Upper lobe of left lung (tissue), 6 donors: ENCODE measurements at places on chromosomes 11 and 22. TPM values are rescaled to one million over a fixed set of nuclear protein-coding genes. Genes with fewer than 3 reads are reported as not detected.
A peak's percentile ranks its signal among the peaks of the same experiment; 100 is the strongest.

DNA sequence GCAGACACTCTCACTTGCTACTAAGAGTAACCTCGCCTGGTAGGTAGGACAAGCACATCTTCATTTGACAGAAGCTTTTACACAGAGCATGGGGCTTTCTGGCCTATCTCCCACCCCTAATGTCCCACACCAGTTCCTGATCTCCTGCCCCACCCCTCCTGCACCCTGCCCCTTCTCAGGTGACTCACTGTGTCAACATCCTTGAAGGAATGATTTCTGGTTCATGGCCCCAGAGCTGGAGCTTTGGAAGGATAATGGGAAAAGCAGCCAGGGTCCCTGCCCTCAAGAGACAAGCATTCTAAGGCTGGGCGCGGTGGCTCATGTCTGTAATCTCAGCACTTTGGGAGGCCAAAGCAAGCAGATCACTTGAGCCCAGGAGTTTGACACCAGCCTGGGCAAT lies 47.2 kb downstream of the LRFN4 start:
- H3K27me3 ChIP-seq: no peaks in the 10 kb centered on the region
- H3K27ac ChIP-seq: no peak overlapping the region
- no peak for DNase-seq
- no peak overlapping the region for H3K4me3 ChIP-seq

Gene ACR
- 1.1 TPM for total RNA-seq

Gene ARVCF
- total RNA-seq: 18.5 TPM

- H3K27ac ChIP-seq: no peak overlapping the region
- H3K36me3 ChIP-seq: no peaks in the 10 kb centered on the region
- H3K4me1 ChIP-seq: peaks cover 14% of the 10 kb centered on the region
- no peak for DNase-seq
- H3K4me3 ChIP-seq: no peak overlapping the region
- H3K27me3 ChIP-seq: no peaks in the 10 kb centered on the region
Observed at GRCh38 chr22:44758344-44758973, 6.1 kb downstream of the ARHGAP8 start.

- H3K36me3 ChIP-seq: no peaks in the 10 kb centered on the region
- H3K27ac ChIP-seq: no peak overlapping the region
- no peak overlapping the region for H3K4me3 ChIP-seq
Observed at GRCh38 chr22:39353346-39353745, 3.6 kb downstream of the SYNGR1 start.

GRCh38 chr22:23696326-23696851 lies 5.6 kb downstream of the RGL4 start:
- peak overlapping the region; percentile 67 for H3K27ac ChIP-seq
- H3K4me3 ChIP-seq: no peak overlapping the region
- peak; percentile 72 for DNase-seq
- H3K27me3 ChIP-seq: no peaks in the 10 kb centered on the region

DNA sequence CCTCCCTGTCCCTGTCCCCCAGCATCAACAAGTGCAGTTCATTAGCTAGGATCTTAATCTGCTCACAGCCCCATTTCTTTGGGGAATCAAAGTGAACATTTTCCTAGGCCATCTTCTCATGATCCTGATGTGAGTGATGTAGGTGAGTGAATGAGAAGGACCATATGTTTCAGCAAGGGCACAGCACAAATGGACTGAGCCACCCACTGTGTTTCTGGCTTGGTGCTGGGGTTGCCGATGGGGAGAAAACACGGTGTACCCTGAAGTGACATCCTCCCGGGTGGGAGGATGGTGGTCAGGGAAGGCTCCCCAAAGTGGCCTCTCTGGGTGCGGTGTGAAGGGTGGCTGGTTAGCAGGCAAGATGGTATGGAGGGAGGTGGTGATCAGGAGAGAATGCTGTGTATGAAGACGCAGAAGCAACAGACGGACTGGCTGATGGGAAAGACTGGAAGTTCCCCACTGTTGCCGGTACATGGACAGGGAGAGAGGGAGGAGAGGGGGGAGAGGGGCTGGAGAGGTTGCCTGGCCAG lies 72.2 kb downstream of the JAM3 start:
- no peak overlapping the region for H3K4me3 ChIP-seq
- DNase-seq: no peak
- no peaks in the 10 kb centered on the region for H3K27me3 ChIP-seq
- no peak overlapping the region for H3K27ac ChIP-seq

GRCh38 chr11:58941838-58942237 lies 2.5 kb downstream of the GLYATL1 start:
- no peaks in the 10 kb centered on the region for H3K27me3 ChIP-seq
- no peak for DNase-seq
- no peaks in the 10 kb centered on the region for H3K36me3 ChIP-seq
- no peaks in the 10 kb centered on the region for H3K4me1 ChIP-seq

Gene PATE4
- total RNA-seq: not detected

Gene ZNF280B
- 0.46 TPM for total RNA-seq
